Amniotic epithelial cell (primary cell): ENCODE measurements at places on chromosomes 2 and 18.
A peak's percentile ranks its signal among the peaks of the same experiment; 100 is the strongest.

DNA sequence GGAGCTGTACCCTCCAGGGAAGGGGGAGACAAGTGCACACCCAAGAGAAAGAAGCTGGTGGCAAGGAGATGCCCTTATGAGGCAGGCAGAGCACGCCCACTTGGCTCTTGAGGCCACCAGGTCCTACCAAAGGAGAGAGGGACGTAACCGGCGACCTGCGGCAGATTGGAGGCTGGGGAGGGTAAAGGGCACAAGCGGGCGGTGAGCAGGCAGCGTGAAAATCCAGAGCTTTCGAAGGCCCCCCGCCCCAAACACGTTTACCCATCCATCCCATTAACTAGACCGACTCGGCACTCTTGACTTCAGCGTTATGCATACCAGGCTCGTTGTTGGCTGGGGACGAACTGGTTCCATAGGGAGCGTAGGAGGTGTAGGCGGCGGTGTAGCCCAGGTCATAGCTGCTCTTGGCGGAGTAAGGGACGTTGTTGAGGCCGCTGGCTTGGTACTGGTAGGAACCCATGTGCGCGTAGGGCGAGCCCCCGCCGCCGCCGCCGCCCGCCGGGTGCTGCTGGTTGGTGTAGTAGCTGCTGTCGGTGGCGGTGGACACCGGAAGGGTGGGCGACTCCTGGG is 794 bp downstream of the DLX2 start:
- DNase-seq, result no peak

- DNase-seq, result no peak
Measured at GRCh38 chr2:27980242-27980641, 89.7 kb downstream of the BABAM2 start.

DNA sequence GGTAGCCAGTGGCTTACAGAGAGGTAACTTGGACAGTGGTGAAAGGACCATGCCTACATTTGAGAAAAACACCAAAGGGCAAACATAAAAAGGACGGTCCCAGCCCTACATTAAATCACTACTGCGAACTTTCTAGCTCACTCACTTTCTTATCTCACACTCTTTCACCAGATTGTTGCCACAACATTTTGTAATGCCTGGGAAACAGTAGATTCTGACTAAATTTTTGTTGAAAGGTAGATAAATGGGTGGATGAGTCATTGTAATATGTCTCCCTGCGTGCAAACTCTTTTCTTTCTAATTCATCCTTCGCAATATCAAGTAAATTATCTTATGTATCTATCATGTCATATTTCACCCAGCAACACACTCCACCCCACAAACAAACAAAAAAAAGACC is 192.2 kb downstream of the IRS1 start:
- peak; percentile 98 for DNase-seq

GRCh38 chr2:232299084-232299483 is 79.5 kb upstream of the ALPP start:
- no peak for DNase-seq

- DNase-seq, result no peak
Measured at GRCh38 chr2:208036357-208036756, 11.0 kb upstream of the PLEKHM3 start.

GRCh38 chr2:132677661-132678060 is 7.7 kb upstream of the LYPD1 start:
- DNase-seq, result peak; percentile 62

GRCh38 chr2:224970311-224970710 is 72.0 kb downstream of the DOCK10 start:
- no peak for DNase-seq

- peak; percentile 10 for DNase-seq
Measured at GRCh38 chr2:220708366-220708765, 863.7 kb downstream of the EPHA4 start.

- DNase-seq, result no peak
Measured at GRCh38 chr2:15042801-15043217, 410.3 kb downstream of the LRATD1 start.

DNA sequence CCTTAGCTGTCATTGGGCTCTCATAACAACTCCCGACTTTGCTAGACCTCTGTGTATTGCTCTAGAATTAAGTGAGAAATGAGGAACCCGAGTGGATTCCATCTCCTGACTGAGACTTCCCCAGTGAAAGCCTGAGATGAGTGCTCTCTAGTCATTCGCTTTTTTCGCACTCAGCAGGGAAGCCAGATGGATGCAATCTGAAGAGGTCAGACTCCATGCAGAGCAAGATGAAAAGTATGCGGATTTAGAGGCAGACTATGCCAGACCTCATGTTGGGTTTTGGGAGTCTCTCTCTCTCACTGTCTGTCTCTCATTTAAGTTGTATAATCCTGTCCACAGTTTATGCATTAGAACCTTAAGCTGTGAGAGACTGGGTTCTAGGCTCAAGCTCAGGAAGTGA is 88.6 kb downstream of the SLC5A7 start:
- DNase-seq, result no peak

DNA sequence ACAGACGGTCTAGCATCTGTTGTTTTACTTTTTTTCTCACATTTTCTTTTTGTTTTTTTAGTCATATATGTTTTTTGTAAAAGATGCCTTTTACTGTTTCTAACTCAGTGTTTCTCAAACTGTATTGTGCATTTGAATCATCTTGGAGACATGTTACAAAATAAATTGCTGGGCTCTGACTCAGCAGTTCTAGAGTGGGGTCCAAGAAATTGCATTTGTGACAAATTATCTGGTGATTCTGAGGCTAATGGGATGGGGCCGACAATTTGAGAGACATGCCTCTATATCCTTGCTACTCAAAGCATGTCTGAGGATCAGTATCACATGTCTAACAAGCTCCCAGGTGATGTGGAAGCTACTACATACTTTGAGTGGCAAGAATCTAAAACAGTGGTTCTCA is 478.8 kb downstream of the PLCL1 start:
- no peak for DNase-seq

DNA sequence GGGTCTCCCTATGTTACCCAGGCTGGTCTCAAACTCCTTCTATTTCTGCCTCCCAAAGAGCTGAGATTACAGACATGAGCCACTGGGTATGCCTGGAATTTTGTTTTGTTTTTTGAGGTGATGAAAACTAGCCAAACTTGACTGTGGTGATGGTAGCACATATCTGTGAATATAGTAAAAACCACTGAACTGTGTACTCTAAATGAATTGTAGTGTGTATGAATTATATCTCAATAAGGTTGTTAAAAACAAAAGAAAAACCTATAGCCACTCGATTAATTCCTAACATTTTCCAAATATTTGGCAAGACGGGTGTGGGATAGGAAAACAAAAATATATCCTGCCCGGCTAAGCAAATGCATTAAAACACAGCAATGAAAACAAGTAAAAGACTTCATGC is 1302.3 kb upstream of the CHAC2 start:
- DNase-seq, result peak; percentile 51

- DNase-seq, result no peak
Measured at GRCh38 chr18:57149051-57149450, 2.2 kb downstream of the BOD1L2 start.

GRCh38 chr2:44230378-44230777 is 44.9 kb upstream of the SLC3A1 start:
- no peak for DNase-seq

DNA sequence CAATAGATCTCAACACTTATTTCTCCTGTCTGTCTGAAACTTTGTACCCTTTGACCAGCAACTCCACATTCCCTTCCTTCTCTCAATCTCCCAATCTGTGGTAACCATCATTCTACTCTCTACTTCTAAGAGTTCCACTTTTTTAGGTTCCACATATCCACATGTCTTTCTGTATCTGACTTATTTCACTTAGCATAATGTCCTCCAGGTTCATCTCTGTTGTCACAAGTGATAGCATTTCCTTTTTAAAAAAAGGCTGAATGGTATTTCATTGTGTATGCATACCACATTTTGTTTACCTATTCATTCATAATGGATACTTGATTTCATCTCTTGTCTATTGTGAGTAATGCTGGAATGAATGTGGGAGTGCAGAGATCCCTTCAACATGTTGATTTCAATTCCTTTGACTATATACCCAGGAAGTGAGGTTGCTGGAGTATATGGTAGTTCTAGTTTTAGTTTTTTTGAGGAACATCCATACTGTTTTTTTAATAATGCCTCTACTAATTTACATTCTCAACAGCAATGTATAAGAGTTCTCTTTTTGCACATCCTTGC is 18.8 kb upstream of the MMADHC start:
- DNase-seq, result peak; percentile 75

DNA sequence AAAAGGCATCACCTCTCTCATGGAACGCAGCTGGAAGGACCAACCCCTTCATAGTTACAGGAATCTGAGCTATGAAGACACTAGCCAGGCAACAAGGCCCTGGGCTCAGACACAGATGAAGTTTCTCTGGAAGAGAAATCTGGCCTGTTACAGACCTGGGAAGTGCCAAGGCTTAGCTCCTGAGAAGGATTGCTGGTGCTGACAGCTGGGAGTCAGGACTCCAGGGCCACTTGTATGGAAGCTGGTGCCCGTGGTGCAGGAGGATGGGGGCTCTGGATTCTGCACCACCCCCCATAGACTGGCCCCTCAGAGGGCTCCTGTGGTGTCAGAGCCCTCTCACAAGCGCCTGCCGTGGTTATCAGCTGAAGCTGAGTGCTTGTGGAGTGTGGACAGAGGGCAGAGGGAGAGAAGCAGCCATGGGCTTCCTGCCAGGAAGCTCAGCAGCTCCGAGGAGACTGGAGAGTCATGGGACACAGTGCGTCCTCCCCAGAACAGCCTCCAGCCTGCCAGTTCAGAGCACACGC is 87.3 kb upstream of the LCLAT1 start:
- peak; percentile 35 for DNase-seq

DNA sequence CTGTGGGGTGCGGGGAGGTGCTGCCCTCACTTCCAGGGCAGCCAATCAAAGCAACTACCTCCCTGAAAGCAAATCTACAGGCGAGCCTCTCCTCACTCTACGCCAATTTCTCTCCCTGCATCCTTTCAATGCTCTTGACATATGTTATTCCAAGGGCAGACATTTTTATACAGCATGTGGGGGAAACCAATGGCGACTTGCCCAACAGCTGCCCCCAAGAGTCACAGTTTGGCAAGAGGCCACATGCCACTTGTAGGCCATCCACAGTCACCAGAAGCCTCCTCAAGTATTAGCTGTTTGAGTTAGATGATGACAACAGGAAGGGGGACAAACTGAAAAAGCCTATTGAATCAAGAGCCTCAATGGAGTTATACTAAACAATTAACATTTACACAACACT is 114.6 kb downstream of the MYO5B start:
- DNase-seq, result no peak

DNA sequence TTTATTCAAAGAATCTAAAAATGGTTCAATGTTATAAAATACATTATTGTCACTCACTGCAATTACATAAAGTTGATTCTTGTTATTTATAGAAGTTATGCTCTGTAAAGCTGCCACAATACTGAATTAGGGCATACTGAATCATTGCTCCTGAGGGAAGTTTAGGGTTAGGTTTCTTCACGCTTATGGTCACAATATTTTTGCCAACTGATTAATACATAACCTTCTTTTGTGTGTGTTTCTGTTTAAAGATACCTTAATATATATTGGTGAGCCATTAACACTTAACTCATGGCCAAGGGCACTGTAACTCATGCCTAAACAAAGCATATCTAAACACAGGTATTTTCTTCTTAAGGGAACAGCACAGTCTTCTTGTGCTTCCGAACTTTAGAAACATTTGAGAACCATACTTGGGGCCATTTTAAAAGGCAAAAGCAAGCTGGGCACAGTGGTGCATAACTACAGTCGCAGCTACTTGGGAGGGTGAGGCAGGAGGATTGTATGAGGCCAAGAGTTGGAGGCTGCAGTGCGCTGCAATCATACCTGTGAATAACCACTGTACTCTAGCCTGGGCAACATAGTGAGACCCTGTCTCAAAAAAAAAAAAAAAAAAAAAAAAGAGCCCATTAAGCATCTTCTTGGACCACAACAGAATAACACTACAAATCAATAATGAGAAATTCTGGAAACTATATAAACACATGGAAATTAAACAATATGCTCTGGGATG is 15.6 kb downstream of the DARS1 start:
- DNase-seq, result no peak

DNA sequence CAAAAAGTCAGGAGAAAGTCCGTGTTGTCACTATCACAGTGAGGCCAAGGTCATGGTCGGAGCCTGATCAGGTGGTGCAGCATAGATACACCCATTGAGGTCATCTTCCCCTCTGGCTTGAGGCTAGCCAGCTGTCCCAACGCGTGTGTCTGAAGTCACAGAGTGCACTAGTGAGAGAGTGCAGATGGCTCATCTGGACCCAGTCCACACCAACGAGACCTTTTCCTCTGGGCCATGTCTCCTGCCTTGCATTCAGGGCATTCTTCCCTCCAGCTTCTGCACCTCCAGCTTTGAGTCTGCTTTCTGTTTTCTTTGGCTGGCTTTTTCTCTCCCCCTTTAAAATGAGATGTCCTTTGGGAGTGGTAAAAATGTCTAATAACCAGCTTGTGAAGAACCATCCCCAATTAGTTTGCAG is 146.9 kb downstream of the TDRD15 start:
- no peak for DNase-seq

GRCh38 chr2:201536754-201537153 is 85.2 kb downstream of the STRADB start:
- DNase-seq, result no peak

DNA sequence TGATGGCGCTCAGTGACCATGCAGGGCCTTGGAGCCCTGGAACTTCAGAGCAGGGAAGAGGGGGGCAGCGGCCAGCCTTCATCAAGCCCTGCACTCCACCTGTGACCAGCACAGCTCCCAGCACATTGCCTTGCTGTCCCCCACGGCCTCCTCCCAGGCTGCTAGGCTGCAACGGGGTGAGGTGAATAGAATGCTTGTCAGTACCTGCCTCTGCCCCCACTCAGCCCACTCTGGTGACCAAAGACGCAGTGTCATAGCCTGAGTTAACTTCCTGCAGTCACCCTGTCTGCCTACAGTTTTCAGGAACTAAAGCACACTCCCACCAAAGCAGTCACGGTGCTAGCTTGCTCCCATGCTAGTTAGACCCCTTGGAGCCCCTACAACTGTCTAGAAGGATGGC is 72.1 kb downstream of the STPG4 start:
- DNase-seq, result no peak

GRCh38 chr2:62471404-62471803 is 34.6 kb downstream of the TMEM17 start:
- no peak for DNase-seq

- peak; percentile 99 for DNase-seq
Measured at GRCh38 chr2:69196327-69197117, 183.5 kb downstream of the ANTXR1 start.

- DNase-seq, result peak; percentile 66
Measured at GRCh38 chr18:36284671-36285295, 12.7 kb upstream of the FHOD3 start.

DNA sequence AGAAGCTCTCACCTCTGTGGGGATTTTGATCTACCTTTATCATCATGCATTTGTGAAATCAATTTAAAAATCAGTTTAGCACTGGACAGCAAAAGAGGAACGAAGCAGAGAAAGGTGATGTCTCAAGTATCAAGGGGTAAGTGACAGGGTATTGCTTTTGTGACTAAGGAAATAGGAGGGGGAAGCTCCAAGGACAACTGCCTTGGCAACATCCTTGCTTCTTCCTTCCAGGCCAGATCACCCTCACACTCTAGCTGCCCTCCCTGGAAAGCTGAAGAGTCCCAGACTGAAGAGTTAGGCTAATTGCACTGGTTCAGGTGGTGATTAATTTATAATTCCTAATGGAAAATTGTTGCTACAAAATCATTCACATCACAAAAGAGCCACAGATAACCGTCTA is 859.1 kb upstream of the ACVR2A start:
- no peak for DNase-seq

- DNase-seq, result no peak
Measured at GRCh38 chr18:6495536-6495935, 80.8 kb upstream of the L3MBTL4 start.
